ENCODE measurements at places on chromosomes 13 and 19.

- no peak for DNase-seq
Observed at GRCh38 chr13:83515268-83516015, 366.8 kb downstream of the SLITRK1 start.

DNA sequence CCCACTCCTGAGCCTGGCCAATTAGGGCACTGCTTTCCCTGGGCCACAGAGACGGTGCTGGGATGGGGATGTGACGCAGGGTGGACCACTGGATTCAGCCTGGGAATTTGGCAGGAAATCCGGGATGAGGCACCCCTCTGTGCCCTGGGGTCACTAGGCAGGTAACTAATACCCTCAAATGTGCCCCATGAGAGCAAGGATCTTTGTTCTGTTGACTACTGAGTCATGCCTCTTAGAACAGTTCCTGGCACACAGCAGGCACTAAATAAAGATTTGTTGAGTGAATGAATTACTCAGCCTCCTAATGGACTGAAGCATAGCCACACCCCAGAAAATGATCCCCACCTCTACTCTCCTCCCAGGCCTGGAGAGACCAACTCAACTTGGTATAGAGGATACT lies 15.9 kb downstream of the OPA3 start:
- no peak for DNase-seq

DNA sequence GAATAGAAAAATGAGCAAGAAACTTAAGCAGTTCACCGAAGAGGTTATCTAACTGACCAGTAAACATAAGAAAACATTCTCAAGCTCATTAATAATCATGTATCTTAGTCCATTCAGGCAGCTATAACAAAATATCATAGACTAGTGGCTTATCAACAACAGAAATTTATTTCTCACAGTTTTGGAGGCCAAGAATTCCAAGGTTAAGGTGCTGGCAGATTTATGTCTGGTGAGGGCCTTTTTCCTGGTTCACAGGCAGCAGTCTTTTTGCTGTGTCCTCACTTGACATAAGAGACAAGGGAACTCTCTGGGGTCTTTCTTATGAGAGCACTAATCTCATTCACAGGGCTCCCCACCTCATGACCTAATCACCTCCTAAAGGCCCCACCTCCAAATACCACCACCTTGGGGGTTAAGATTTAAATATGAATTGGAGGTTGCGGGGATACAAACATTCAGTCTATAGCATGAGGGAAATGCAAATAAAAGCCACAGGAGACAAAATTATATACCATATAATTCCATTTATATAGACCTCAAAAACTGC lies 123.6 kb downstream of the ZAR1L start:
- DNase-seq: no peak

GRCh38 chr13:106263801-106264200 lies 271.7 kb downstream of the EFNB2 start:
- DNase-seq: no peak

DNA sequence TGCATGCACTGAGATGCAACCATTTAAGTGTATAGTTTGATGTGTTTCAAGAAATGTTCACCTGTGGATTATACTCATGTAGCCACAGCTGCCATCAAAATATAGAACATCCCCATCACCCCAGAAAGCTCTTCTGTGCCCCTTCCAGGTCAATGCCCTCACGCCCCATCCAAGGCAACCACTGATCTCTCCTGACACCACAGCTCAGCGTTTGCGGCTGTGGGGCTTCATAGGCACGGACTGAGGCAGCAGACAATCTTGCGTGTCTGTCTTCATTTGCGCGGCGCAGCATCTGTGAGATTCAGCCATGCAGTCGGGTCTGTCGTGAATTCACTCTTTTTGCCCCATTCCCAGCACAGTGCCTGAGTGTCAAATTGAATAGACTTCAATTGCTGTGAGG lies 153.8 kb upstream of the UQCRFS1 start:
- DNase-seq: no peak

DNA sequence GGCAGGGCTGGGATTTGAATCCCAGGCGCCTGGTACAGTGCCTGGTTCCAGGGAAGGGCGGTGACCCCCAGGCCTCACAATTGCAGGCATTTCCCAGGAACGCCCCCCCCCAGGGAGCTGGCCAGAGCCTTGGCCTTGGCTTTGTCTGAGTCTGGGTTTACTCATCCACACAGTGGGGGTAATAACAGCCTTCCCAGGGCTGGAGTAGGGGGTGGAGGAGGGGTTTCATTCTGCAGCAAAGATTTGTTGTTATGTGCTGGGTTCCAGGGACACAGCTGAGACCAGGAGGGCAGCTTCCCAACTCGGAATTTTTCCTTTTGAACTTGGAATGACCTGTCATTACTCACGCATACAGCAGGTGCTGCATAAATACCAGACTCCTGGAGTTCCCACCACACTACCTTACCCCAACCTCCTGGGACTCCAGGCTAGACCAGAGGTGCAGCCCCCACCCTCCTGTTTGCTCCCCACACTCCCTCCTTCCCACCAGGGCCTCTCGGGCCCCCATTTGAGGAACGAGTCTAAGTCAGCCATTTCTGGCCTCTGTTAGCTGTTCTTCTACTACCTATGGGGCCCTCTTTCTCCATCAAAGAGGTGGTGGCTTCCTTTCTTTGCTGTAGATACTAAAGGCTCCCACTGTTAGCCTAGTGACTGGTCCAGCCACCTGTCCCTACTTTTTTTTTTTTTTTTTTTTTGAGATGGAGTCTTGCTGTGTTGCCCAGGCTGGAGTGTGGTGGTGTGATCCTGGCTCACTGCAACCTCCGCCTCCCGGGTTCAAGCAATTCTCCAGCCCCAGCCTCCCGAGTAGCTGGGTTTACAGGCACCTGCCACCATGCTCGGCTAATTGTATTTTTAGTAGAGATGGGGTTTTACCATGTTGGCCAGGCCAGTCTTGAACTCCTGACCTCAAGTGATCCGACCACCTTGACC lies 1.6 kb upstream of the ADAMTS10 start:
- no peak for DNase-seq

DNA sequence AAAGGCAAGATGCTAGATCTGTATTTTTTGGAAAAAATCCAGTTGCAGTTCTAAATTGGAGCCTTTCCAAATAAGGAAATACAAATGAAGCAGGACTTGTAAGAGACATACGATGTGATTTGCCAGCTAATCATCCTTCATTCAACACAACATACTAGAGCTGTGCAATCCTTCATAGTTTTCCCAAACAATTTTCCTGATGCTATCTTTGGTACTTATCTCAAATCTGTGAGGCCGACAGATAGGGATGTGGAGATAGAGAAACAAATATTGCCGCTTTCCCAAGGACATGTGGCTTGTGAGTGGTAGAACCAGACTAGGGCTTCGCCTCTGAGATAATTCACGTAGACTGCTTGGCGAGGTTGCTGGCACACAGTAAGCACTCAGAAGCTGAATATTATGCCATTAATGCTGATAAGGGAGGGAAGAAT lies 176.6 kb downstream of the LMO7 start:
- DNase-seq: no peak

DNA sequence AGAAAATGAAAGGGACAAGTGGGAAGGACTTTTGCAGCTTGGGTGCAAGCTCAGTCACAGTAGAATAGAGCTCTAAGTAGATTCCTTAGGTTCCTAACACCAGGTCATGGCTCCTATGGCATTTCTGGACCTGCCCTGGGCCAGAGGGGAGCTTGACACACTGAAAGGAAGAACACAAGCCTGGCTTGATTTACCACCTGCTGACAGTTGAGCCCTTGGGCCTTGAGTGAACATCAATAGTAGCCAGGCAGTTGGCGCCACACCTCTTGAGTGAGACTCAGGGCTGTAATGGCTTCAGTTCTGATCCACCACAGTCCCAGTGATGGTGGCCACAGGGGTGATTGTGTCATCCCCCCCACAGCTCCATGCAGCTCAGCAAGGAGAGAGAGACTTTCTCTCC lies 221.9 kb upstream of the PCDH17 start:
- no peak for DNase-seq

GRCh38 chr13:46721054-46721453 lies 75.9 kb downstream of the ESD start:
- no peak for DNase-seq

DNA sequence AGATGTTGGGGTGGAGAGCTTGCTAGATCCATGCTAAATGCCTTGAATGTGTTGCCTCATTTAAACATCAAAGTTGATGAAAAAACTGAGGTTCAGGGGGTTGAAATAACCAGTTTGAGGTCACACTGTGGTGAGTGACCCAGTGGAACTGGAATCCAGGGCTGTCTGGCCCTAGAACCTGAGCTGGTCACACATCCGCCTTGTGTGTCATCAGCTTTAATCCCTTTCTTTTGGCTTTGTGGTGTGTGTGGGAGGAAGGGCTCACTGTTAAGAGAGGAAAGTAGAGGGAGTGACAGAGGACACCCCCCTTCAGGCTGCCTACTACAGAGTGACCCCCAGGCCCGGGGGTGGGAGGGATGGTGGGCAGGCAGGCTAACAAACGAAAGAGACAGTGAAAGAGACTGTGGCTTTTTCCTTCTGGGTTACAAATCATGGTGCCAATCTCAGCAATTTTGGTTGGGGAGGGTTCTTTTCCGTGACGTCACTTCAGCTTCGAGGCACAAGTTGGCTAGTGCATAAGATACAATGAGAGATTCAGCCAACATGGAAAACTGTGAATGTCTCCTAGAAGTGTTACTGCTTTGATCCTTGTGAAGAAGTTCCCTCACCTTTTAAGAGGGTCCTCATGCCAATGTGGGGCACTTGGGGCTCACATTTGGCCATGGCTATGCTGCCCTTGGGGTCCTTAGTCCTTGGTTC lies 164.9 kb downstream of the DLEU7 start:
- no peak for DNase-seq

GRCh38 chr13:102777736-102778135 lies 4.2 kb upstream of the TEX30 start:
- no peak for DNase-seq

DNA sequence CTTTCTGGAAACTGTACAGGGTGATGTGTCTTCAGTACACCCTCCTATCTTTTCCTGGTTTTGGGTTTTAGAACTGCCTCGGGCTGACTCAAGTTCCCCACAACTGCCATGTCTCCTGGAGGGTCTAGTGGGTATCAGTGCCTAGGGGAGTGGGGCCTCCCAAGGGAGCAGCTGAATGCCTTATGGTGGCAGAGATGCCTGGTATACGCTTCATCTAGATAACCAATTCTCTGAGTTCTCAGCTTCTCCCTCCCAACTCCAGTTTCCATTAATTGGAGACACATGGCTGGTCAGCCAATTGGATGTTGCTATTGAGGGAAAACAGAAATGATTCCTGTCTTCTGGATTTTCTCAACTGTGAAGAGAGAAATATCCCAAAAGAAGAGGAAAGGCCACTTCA lies 12.8 kb downstream of the ZNF439 start:
- DNase-seq: no peak

GRCh38 chr19:4403005-4403761 lies 743 bp downstream of the CHAF1A start:
- DNase-seq: no peak

DNA sequence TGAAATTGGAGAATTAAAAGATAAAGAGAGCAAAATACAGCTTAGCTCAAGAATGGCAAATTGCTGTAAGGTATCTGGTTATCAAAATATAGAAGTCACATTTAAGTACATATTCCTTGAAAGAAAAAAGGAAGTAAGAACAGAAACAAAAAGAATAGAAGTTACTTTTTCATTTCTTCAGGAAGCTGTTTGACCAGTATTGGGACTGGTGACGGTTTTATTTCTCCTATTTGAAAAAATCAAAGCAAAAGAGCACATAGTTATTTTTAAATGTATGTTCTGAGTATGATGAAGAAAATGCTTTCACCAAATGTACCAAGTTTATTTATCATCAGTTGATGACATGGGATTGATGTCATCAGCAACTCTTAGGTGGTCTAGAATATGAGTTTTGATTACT lies 83.1 kb upstream of the OXGR1 start:
- DNase-seq: no peak

GRCh38 chr19:1025960-1026782 lies at the start of gene CNN2:
TSS of gene CNN2 (plus strand) at chr19:1026608. CDS start at chr19:1026662, 54 bp downstream.
- DNase-seq: no peak

DNA sequence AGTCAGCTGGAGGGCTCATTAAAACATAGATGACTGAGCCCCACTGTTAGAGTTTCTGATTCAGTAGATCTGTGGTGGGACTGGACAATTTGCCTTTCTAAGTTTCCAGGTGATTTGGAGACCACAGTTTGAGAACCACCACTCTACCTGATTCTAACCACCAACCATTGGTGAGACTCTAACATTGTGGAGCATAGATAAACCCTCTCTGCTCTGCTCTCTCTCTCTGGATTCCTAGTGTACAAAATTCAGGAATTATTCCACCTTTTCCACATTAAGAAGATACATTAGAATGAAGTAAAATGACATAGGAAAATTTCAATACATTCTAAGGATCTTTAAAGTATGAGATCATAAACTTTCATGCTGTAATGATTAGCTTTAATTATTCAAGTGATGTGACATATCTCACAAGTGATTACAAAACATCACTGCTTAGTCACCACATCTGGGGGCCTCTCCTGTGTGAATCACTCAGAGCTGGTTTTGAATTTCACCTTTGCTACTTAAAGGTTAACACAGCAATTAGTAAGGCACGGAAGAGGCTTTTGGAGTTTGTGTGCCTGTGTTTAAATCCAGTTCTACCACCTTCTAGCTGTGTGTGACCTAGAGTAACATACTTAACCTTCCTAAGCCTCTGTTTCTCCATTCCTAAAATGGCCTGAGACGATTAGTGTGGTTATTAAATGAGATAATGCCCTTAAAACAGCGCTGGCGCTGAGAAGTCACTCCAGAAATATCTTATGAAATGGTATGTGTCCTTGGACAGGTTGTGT lies 78.5 kb upstream of the NBEA start:
- DNase-seq: no peak

GRCh38 chr13:113855931-113856715 lies 7.8 kb downstream of the GAS6 start:
- no peak for DNase-seq

- no peak for DNase-seq
Observed at GRCh38 chr13:110758195-110758805, 44.8 kb downstream of the ING1 start.
